ENCODE measurements at places on chromosomes 6 and 20.

DNA sequence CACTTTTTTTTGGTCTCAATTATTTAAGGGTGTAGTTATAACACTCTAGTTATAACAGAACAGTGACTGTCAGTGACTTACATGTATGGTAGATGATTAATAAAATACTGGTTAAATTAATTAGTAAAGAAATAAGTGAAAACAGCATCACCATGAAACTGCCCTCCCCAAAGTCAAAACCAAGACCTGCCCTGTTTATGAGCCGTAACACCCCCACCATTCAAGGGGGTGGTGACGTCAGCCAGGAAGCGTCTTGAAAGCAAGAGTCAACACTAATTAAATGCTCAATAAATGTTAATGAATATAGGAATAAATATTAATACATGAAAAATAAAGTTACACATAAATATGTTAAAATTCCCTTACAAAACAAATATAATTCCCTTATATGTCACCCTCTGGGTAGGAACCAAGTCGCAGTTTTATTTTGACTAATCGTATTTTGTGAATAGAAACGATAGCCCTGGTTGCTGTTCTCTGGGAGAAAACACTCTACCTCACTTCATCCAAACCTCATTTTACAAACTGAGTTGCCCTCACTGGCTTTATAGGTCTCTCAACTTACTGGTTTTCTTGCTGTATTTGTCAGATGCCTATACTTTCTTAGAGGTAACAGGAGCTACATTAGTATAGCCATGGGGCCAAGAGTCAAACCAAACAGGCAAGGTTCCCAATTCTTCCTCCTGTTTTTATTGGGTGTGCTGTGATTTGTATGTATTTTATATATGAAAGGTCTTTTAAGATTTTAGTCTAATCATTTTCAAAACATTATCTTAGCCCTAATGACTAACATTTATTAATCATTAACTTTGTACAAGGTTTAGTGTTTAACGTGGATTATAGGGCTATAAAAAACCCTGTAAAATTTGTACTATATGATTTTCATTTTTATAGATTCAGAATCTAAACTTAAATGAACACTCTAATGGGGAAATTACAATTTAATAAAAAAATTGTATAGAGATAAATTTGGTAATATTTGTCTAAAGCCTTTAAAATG lies 227.9 kb upstream of the IRAK1BP1 start:
- DNase-seq = no peak

DNA sequence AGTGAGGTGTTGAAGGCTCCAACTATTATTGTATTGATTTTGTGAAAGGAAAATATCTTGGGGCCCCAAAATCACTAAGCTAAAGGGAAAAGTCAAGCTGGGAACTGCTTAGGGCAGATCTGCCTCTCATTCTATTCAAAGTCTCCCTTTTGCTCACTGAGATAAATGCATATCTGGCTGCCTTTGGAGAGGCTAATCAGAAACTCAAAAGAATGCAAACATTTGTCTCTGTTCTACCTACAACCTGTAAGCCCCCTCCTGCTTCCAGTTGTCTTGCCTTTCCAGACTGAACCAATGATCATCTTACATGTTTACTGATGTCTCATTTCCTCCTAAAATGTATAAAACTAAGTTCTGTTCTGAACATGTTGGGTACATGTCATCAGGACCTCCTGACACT lies 125.9 kb downstream of the HTR1B start:
- DNase-seq = no peak

- DNase-seq = no peak
These were observed 38.4 kb downstream of the HS3ST5 start for GRCh38 chr6:114304304-114304887.

DNA sequence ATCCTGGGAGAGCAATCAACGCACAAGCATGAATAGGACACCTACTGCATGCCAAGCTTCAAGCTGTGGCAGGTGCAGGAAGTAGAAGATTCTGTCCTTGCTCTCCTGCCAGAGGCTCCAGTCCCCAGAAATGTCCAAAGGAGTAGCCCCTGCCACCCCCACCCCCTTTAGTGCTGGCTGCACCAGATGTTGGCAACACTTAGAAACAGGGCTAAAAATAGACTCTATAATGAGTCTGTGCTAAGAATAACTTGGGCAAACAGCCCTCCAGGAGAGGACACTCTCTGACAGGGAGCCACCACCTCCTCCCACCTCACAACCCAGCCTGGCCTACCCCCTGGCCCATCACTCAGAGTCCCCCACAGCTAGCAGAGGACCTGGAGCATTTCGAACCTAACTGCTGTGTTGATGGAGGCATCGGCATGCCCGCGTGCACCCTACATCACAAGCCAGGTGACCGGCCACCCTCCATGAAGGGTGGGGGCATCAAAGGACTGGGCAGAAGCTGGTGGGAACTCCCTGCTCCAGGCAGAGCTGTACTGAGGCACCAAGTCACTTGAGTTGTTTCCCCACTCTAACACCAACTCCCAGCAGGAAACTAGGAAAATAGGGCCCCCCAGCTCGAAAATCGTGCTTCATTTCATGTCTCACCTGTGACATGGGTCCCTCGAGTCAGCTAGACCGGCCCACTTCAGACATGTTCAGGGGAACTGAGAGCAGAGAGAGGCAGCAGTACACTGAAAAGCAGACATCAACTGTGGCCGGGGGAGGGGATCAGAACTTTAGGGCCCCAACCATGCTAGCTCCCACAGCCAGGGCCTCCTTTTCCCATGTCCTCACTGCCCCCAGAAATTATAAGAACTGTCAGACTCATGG lies 18.7 kb downstream of the TFEB start:
- no peak for DNase-seq

GRCh38 chr6:79137671-79138070 lies 59.6 kb upstream of the PHIP start:
- no peak for DNase-seq

All from glutamatergic neuron (in vitro differentiated cells).